Activated gamma-delta T cell (primary cell): ENCODE measurements at places on chromosomes 1 and 21.

DNA sequence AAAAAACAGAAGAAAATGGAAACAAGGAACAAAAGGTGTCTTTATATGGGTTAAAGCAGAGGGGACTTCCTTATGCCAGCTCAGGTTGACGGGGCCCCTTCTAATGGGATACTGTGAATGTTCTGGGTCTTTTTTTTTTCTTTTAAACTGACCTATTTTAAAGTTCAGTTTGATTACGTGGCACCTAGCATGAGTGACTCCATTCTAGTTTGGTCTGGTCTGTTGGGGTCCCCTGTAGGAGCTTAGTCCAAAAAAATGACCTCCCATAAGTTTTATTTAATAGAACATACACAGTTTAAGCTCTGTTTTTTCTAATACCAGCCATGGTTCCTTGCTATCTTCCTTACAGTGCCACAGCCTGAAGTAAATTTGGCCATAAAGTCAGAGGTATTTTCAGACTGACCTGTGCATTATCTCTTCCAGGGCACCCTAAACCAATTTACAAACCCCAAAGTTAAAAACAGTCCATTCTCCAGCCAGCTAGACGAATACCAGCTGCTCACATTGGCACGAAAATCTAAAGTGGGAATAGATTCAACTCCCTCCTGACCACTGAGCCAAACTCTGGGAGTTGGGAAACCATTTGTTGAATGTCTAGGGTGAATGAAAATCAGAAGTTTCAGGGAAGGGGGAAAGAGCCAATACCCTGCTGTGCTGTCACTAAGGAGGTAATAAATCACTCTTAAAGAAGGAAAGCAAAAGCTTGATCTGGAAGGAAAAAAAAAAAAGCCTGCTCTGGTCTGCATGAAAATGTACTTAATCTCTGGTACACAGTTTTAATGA is 42.4 kb downstream of the AKNAD1 start:
- no peak for DNase-seq

GRCh38 chr1:68938051-68938666 is 441.3 kb upstream of the DEPDC1 start:
- no peak for DNase-seq

GRCh38 chr1:103230061-103230460 is 121.7 kb upstream of the COL11A1 start:
- DNase-seq, result no peak

GRCh38 chr1:67644566-67644965 is 40.4 kb upstream of the GADD45A start:
- no peak for DNase-seq
